ENCODE measurements at places on chromosomes 12 and 14.

- no peak for DNase-seq
These were observed 55.6 kb downstream of the TSPAN9 start for GRCh38 chr12:3132636-3133404.

- no peak for DNase-seq
These were observed 141.9 kb downstream of the KIF26A start for GRCh38 chr14:104280085-104280901.

- DNase-seq, result no peak
These were observed 56.8 kb downstream of the DUSP16 start for GRCh38 chr12:12505544-12506495.

GRCh38 chr14:23828001-23828400 lies 125.6 kb upstream of the DHRS4 start:
- DNase-seq, result no peak

- DNase-seq, result no peak
These were observed 4.6 kb upstream of the LRRC23 start for GRCh38 chr12:6899837-6900519.

- no peak for DNase-seq
These were observed 555.9 kb downstream of the VRK1 start for GRCh38 chr14:97353102-97353501.

DNA sequence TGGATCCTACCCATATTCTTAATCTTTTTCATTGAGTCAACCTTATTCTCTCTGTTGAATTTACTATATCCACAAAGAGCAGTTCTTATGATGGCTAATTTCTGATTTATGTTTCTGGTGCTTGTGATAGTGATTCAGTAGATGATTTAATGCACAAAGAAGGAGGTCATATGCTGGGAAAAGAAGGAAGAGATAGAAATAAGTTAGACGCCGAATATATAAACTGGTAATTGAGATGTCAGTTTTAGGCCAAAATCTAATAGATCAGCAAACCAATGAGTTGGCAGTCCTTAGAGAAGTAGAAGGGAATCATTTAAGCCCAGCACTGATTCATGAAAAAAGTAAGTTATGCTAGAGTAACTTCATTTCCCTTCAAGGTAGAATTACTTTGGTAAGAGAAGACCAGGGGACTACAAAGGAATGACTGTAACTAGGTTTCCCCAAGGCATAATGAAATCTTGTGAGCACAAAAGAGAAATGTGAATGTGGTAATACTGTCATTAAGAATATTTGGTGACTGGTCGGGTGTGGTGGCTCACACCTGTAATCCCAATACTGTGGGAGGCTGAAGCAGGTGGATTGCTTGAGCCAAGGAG lies 132.4 kb downstream of the TGFB3 start:
- DNase-seq, result no peak

- no peak for DNase-seq
These were observed 37.7 kb downstream of the RIN3 start for GRCh38 chr14:92551044-92551841.

DNA sequence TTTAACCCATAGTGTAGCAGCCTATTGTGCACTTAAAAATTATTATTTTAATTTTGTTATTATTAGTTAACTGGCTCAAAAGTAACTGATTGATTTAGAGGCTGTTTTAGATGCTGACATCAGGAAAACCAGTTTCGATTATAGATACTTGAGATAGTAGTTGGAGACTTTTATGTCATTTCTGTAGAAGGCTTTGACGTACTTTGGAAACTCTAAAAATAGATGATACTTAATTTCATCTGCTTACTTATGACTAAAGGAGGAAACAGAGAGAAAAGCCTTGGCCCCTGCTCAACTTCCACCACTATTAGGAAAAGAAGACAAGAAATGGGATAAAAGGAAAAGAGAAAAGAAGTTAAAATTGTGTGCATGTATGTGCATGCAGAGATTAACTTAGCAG lies 219.3 kb upstream of the HMGA2 start:
- DNase-seq, result no peak

- DNase-seq, result no peak
These were observed 12.6 kb upstream of the TRPV4 start for GRCh38 chr12:109845824-109846205.

GRCh38 chr14:94088516-94088915 lies 7.4 kb downstream of the IFI27L1 start:
- no peak for DNase-seq

- no peak for DNase-seq
These were observed 1.5 kb downstream of the WNT10B start for GRCh38 chr12:48969833-48970701.

GRCh38 chr14:25759920-25760655 lies 710.1 kb upstream of the STXBP6 start:
- DNase-seq, result no peak

DNA sequence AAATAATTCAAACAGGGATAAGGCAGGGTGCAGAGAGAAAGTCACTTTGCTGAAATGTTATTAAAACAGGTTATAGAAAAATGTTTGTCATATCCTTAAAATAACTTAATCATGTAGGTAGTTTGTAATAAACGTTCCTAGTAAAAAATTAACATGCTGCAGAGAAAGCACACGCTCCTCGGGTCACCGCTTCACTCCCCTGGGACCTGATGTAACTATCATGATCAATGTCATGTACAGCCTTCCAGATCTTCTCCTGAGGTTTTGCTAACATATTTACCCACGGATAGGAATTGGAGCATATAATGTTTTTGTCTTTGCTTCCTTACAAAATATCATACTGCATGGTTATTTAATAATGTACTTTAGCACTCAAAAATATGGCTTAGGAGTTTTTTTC lies 285.1 kb upstream of the TMEM132C start:
- no peak for DNase-seq

- no peak for DNase-seq
These were observed 13.5 kb upstream of the KRT82 start for GRCh38 chr12:52419656-52420055.

GRCh38 chr12:29176941-29177340 lies 27.9 kb downstream of the FAR2 start:
- no peak for DNase-seq

GRCh38 chr12:48061938-48062719 lies 43.8 kb downstream of the SENP1 start:
- no peak for DNase-seq

DNA sequence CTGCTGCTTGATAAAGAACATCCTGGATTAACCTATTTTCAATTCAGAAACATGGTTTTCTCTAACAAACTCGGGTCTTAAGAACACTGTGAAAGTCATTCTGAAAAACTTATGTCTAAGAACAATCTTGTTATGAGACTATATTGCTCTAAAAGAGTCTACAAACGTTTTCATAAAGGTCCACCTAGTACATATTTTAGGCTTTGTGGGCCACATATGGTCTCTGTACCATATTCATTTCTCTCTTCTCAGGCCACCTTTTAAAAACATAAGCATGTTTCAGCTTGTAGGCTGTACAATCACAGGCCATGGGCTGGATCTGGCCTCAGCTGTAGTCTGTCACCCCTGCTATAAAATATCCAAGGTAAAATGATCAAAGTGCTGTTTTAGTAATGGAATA lies 39.9 kb downstream of the PPP4R3A start:
- no peak for DNase-seq

- no peak for DNase-seq
These were observed 44.5 kb upstream of the EEA1 start for GRCh38 chr12:92973614-92974013.

DNA sequence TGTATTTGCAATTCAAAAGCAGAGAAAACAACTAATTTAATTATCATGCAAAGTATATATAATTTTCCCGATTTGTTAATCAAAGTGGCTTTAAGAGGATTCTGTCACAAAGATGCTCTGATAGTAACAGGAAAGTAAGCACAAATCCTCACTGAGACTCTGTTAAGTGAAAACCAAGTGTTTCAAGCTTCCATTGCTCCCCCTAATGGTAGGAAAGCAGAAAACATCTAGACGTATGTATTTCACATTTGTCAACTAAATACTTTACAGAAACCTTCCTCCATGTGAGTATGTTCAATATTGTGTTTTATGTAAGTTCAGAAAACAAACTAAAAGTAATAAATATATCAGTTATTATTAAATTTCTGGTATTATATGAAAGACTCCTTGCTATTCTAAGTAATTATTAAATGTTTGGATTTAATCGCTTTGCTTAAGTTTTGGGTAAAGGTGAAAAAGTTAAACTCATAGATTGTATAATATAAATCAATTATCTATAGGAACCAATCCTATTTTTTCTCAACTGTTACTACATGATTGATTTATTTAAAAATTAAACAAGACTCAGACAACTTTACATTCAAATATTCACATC lies 1.5 kb upstream of the NTS start:
- DNase-seq, result peak; percentile 33

DNA sequence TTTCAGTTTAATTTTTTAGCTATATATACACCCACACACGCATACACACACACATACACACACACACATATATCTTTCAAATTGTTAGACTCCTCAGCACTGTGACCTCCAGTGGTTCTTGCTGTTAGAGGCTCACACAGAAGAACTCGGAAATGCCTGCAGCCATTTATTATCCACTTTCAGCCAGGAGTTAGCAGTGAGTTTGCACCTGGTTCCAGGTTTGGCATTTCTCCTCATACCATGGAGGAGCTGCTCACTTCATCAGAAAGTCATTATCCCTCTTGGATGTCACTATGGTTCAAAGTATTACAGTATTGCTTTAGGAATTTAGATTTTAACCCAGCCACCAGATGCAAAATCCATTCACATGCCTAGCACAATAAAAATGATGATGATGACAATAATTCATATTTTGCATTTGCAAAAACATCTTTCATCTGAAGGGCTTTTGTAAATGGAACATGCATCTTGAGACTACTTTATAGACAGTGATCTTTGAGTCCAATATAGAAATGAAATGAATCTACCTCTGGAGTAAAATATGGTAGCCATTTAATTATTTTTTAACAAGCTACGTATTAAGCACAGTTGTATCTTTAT lies 42.3 kb downstream of the NPAS3 start:
- DNase-seq, result no peak

DNA sequence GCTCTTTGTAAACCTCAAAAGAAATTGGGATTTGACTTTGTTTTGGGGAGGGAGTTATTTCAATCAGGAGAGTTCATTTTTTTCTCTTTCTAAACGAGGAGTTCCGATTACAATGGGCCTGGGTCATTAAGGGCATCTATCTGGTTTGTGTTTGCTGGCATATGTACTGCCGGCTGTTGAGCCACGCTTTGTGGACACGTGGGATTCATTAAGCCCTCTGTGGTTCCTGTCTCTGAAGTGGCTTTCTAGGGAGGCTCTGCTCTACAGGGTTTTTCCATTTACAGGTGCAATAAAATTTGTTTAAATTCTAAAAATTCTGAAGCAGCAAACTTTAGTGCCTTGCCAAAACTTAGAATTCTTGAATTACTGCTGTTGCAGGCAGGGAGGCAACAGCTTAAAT lies 57.9 kb downstream of the GNS start:
- no peak for DNase-seq

DNA sequence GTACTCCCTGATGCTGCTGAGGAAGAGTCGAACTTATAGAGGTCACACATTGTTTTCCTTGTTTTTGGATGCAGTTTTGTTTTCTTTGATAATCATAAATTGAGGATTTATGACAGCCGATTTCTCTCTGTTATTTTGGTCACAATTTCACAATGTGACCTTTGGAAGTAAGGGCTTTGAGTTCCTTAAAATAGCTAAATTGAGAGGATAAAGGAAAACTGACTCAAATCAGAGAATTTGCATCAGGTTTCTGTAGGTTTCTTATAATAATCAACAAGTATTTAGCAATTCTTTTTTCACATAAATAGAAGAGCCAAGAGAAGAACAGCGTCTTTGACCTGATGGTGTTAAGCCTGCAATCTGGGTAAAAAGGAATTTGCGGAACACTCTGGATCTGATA lies 66.1 kb downstream of the ETV6 start:
- DNase-seq, result no peak

DNA sequence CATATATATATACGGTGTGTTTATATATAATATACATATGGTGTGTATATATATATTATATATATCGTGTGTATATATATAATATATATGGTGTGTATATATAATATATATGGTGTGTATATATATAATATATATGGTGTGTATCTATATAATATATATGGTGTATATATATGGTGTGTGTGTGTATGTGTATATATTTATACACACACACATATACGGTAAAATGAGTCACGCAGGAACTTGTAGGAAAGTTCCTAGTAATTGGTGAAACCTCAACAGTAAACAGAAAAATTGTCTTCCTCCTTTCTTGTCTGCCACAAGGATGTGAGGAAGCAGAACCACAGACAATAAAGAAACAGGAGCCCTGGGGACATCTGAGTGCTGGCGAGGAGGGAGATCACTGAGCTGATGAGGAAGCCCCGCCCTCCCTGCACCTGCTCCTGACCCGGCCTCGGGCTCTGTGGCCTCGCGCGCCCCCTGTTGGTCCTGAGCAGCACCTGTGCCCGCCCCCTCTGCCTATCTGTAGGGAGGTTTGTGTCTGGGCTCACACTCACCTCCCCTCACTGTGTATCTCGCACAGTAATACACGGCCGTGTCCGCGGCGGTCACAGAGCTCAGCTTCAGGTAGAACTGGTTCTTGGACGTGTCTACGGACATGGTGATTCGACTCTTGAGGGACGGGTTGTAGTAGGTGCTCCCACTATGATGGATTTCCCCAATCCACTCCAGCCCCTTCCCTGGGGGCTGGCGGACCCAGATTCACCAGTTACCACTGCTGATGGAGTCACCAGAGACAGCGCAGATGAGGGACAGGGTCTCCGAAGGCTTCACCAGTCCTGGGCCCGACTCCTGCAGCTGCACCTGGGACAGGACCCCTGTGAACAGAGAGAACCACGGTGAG lies 1079.4 kb downstream of the TMEM121 start:
- DNase-seq, result no peak

DNA sequence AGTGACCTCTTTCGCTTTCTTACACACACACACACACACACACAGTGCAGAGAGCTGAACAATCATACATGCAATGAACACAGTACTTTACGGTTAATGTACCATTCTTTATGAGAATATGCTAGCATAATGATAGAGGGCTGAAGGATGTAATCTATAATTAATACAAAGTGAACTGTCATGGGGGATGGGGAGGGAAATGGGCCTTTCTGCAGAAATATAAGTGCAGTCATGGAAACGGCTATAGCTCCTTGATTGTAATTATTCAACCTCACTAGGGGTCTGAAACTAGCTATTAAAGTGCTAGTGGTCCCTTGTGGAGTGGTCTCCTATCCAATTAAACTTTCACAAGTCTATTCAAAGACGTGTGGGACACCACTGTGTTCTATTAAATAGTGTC lies 443.2 kb upstream of the FOXG1 start:
- DNase-seq, result no peak

- DNase-seq, result no peak
These were observed 49.2 kb downstream of the LIN52 start for GRCh38 chr14:74133833-74134481.

DNA sequence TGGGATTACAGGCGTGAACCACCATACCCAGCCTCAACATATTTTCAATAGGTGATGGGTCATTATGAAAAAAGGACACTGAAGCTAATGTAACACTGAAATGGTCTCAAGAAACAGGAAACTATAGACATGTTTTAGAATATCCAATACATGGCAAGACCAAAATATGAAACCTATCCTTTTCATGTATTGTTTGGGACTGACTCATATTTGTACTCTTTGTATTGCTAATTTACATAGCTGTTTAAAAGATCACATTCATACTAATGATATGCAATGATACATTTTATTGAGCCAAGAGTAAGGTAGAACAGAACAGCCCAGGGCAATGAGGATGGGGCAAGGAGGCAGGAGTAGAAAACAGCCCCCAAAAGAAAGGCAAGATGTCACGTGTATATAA lies 32.6 kb downstream of the RESF1 start:
- DNase-seq, result no peak

- no peak for DNase-seq
These were observed 80.8 kb downstream of the EP400 start for GRCh38 chr12:132030367-132031038.
